ENCODE measurements at places on chromosomes 3 and 15.

DNA sequence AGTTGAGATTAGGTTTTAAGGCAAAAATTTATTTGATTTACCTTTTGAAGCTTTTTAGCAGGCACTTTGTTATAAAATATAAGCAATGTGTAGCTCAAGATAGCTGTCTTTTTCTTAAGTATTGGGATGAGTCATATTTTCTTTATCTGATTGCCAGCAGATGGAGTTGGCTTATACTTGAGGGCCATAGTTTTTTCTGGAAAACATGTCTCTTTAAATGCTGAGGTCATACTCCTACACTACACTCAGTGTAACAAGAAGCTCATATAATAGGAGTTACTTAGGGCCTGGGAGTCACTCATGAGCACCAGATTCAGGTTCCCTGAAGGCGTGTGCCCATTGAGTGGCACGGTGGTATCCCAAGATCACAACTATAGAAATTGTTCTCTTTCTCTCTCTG, 579.8 kb downstream of the EDEM1 start:
- no peak for DNase-seq

DNA sequence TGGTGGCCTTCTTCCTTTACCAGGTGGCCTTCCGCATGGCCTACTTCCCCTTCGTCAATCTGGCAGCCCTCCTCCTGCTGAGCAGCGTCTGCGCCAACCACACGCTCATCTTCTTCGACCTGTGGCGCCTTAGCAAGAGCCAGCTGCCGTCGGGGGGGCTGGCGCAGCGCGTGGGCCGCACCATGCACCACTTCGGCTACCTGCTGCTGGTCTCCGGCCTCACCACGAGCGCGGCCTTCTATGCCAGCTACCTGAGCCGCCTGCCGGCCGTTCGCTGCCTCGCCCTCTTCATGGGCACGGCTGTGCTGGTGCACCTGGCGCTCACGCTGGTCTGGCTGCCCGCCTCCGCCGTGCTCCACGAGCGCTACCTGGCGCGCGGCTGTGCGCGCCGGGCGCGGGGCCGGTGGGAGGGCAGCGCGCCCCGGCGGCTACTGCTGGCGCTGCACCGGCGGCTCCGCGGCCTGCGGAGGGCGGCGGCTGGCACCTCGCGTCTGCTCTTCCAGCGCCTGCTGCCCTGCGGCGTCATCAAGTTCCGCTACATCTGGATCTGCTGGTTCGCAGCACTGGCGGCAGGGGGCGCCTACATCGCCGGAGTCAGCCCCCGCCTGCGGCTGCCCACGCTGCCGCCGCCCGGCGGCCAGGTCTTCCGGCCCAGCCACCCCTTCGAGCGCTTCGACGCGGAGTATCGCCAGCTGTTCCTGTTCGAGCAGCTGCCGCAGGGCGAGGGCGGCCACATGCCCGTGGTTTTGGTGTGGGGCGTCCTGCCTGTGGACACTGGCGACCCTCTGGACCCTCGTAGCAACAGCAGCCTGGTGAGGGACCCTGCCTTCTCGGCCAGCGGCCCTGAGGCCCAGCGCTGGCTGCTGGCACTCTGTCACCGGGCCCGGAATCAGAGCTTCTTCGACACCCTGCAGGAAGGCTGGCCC, 9.9 kb downstream of the DISP2 start:
- peak; percentile 79 for DNase-seq

DNA sequence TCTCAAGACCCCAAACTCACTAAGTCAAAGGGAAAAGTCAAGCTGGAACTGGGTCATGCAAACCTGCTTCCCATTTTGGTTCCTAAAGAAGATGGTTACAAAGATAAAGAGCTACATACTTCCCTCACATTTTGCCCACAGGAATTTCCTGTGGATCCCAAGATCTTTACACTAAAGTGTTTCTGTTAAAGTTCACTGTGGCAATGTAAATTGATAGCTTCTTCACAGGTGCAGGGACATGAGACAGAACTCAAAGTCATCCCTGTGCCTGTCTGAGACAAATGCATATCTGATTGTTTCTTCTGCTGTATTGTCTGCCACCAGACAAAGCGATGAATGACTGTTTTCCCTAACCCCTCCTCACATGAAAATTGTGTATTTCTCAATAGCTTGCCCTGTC, 567.8 kb downstream of the ZIC1 start:
- DNase-seq = no peak

DNA sequence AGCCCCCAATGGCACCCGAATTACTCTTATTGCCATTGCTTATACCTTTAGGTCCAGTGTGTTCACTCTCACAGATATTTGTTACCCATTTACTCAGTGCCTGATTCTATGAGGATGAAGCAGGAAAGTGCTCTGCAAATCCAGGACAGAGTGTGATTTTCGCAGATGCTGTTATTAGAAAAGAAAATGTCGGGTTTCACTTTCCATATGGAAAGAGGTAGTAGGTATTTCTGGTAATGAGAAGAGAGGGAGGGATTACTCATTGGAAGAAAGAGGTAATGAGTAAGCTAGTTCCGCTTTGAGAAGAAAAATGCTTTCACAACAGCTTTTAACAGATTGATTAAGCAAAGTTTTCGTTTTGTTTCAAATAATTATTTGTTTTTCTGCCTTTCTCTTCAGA, 336.3 kb upstream of the CFAP20DC start:
- no peak for DNase-seq

GRCh38 chr3:58005669-58006068, 2.6 kb upstream of the FLNB start:
- no peak for DNase-seq

GRCh38 chr3:61771976-61772375, 210.6 kb downstream of the PTPRG start:
- no peak for DNase-seq

GRCh38 chr15:99076109-99076508, 28.8 kb upstream of the SYNM start:
- no peak for DNase-seq

DNA sequence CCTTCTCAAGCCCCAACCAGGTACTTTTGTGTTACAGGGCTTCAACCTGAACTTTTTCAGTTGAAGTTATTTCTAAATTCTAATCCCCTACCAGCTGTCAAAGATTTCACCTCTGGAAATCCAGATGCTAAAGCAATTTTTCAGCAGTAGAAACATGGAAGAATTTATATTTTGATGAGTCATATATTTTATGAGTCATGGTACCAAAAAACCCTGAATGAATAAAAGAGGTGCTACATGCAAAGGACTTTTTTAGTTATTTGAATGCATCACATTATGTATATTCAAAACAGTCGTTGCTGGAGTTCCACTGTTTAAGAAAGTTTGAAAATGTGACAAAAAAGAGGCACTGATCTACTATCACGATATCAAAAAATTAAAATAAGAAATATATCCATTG, 96.0 kb upstream of the ZNF385D start:
- no peak for DNase-seq

DNA sequence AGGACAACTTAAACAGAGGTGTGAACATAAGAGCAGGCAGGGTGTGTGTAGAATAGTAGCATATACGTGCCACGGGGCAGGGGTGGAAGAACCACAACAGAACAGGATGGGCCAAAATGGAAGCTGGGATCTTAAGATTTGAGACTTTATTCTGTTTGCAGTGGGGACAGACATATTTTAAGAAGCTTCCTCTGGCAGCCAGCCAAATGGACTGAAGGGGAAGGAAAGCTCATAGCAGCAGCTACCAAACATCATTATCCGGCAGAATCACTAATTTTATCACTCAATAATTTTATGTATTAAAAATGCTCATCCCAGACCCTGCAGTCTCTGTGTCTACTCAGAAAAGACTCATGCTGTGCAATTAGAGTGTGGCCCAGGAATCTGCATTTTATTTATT, 130.9 kb upstream of the CTDSPL start:
- DNase-seq = no peak

DNA sequence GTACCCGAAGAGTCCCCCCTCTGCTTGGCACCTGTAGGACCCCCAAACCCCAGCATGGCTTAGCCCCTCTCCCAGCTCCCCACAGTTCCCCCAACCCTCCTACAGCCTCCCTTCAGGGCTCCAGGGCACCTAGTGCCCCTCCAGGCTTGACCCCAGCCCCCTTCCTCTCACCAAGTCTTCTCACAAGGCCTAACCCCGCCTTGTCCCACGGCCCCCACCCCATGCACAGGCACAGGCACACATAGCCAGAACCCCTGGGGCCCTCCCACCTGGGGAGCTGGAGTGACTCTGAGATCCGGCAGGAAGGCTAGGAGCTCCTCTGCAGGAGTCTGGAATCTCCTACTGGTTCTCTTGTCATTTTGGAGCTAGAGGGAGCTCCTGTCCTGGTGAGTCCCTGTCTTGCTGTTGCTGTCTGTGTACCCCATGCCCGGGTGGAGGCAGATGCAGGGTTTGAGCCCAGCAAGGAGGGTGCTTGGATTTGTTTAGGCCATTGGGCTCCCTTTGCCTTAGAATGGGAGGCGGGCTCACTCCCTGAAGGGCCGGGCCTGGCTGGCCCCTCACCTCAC, 39.6 kb downstream of the KLF13 start:
- no peak for DNase-seq

- DNase-seq = no peak
These were observed 425.3 kb downstream of the RBMS3 start for GRCh38 chr3:29705906-29706844.

GRCh38 chr3:13772885-13773745, 106.8 kb downstream of the WNT7A start:
- DNase-seq = no peak

DNA sequence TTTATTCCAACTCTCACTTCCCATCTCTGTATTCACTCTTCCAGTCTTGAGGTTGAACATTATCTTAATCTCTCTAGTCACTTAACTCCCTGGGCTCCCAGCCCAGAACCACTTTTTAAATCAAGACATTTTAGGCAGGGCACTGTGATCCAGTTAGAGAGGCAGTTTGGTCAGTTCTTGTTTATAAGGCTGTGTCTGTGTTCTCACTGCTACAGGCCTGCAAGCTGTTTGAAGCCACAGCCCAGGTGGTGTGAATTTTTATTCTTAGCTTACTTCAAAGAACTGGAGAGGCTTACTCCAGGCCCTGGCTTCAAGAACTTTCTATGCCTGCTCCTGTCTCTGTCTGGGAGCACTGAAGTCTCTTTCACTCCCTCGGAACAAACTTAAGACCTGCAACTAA, 906.1 kb downstream of the CADM2 start:
- no peak for DNase-seq
